ENCODE measurements at places on chromosomes 6 and 20. TPM values are rescaled to one million over a fixed set of nuclear protein-coding genes. Genes with fewer than 3 reads are reported as not detected.

GRCh38 chr6:102761872-102762271 is 1368.4 kb downstream of the GRIK2 start:
- DNase-seq, result no peak
- H3K4me3 ChIP-seq, result no peak overlapping the region
- no peaks in the 10 kb centered on the region for H3K36me3 ChIP-seq
- H3K27me3 ChIP-seq, result no peaks in the 10 kb centered on the region
- no peak overlapping the region for H3K27ac ChIP-seq
- no peaks in the 10 kb centered on the region for H3K4me1 ChIP-seq

DNA sequence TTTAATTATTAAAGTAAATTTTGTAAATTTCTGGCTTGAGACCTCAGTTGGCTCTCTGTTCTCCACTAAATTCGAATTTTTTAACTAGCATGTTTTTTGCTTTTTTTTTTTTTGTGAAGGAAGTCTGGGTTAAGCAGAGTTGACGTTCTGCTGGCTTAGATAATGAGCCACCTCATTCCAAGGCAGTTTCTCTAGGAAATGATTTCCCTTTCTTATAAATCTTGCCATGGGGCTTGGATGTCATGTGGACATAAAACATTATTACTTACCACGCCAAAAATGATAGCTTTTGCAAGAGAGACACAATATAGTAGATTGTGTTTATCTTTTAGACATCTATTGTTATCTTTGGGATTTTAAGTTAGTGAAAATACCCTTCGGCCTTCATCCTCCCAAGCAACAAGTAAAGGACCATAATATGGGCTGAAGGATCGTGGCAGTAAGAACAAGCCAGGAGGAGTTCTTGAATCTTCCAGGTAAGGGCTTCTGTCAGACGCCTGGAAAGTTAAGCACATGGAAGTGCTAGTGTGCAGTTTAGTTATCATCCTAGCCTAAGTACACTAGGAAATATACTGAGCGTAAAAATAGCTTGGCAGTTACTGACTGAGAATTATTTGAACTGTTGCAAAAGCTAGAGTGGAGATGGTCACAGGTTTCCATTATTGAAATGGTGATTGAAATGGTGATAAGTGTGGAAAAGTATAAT is 30.7 kb downstream of the ADGRG6 start:
- no peak overlapping the region for H3K27ac ChIP-seq

GRCh38 chr6:27616328-27617045 is 143.6 kb upstream of the ZNF184 start:
- H3K27ac ChIP-seq, result no peak overlapping the region
- DNase-seq, result no peak
- H3K36me3 ChIP-seq, result no peaks in the 10 kb centered on the region
- H3K4me3 ChIP-seq, result no peak overlapping the region
- H3K4me1 ChIP-seq, result no peaks in the 10 kb centered on the region

GRCh38 chr6:74857157-74857556 is 348.7 kb downstream of the COL12A1 start:
- DNase-seq, result no peak
- H3K27me3 ChIP-seq, result no peaks in the 10 kb centered on the region
- no peak overlapping the region for H3K27ac ChIP-seq
- no peaks in the 10 kb centered on the region for H3K36me3 ChIP-seq
- no peaks in the 10 kb centered on the region for H3K4me1 ChIP-seq
- H3K4me3 ChIP-seq, result no peak overlapping the region

SLC23A2 gene
- 6.2 TPM for total RNA-seq

PMEPA1 gene
- 24.8 TPM for total RNA-seq

BCAS1 gene
- total RNA-seq, result 0.28 TPM

All from pancreas (tissue), 10 donors.